ENCODE measurements at places on chromosomes 12 and 14.
A peak's percentile ranks its signal among the peaks of the same experiment; 100 is the strongest.

DNA sequence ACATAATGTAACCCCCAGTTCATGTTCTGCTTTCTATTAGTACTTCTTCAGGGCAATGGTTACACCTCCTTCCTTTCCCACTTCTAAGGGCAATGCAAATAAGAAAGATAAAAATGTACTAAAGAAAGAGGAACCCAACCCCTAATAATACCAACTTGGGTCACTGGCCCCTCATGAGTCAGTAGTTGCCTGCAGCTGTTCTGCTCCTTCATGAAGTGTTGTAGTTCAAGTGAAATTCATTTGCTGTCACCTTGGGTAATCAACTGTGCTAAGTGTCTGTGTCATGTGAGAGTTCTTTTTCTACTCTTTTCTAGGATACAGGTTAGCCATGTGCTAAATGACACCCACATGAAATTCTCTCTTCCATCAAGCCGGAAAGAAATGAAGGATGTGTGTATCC lies 91.8 kb downstream of the PLXNC1 start:
- no peak for DNase-seq

GRCh38 chr12:124169577-124170284 lies 125.2 kb upstream of the RFLNA start:
- DNase-seq: no peak

GRCh38 chr12:1936406-1937320 lies 18.2 kb upstream of the CACNA2D4 start:
- no peak for DNase-seq

DNA sequence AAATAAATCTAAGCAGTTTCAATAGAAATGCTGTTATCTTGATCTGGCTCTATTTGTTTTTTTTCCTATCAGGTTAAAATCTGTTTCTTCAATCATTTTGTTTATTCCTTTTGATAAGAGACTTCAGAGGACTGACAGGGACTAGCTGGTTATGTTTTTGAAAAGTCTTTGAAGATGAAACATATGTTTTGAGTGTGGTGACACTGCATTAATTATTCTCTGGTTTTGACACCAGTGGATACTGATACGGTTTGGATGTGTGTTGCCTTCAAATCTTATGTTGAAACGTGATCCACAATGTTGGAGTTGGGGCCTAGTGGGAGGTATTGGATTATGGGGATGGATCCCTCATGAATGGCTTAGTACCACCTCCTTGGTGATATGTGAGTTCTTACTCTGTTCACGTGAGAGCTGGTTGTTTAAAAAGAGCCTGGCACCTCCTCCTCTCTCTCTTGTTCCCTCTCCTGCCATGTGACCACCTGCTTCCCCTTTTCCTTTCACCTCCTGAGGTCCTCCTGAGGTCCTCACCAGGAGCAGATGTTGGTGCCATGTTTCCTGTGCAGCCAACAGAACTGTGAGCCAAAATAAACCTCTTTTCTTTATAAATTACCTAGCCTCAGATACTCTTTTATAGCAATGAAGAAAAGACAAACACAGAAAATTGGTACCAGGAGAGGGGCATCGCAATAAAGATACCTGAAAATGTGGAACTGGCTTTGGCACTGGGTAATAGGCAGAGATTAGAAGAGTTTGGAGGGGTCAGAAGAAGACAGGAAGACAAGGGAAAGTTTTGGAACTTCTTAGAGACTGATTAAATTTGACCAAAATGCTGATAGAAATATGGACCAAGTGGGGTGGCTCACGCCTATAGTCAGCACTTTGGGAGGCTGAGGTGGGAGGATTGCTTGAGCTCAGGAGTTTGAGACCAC lies 23.0 kb downstream of the RASSF3 start:
- no peak for DNase-seq

GRCh38 chr14:23694085-23694948 lies 58.2 kb downstream of the DHRS2 start:
- DNase-seq: no peak

- DNase-seq: no peak
Measured at GRCh38 chr12:57627501-57628279, 5.3 kb downstream of the B4GALNT1 start.

- no peak for DNase-seq
Measured at GRCh38 chr14:63468294-63468693, 74.9 kb downstream of the PPP2R5E start.

DNA sequence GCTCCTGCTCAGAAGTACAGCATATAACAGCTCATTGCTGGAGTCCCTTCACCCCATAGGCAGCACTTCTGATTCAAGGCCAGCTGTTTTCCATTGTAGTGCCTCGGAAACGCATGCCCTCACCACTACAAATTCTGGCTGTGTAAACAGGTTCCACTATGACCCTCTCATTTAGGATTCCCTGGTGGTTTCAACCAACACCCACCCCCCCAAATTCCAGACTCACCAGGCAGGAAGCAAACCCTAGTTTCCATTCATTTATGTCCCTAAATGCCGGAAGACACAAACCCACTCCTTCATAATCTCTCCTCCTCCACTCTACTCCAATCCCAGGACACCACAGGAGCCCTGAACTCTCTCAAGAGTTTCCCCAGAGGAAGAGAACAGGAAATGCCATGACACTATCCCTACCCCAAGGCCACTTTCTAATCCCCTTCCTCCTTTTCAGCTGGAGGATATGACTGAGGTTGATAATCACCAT lies 75.9 kb upstream of the TMPO start:
- DNase-seq: no peak

GRCh38 chr12:112314981-112315380 lies 67.2 kb downstream of the HECTD4 start:
- DNase-seq: no peak

DNA sequence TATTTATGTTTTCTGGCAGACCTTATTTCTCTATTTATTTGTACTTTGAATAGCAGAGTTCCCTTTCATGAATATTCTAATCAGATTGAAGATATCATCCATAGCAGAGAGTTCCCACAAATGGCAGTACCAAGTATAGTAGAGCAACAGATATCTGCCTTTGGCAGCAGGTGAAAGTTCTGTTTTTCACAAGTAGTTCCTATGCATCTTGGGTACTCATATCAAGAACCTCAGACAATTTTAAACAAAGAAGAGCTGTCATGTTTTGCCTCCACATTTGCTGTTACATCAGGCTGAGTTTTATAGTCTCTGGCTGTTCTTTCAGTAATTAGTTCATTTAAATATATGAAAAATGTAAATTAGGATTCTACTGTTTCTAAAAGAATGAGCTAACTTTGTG lies 252.0 kb downstream of the KCNC2 start:
- DNase-seq: no peak

GRCh38 chr12:115466076-115466475 lies 782.1 kb upstream of the TBX3 start:
- DNase-seq: no peak

DNA sequence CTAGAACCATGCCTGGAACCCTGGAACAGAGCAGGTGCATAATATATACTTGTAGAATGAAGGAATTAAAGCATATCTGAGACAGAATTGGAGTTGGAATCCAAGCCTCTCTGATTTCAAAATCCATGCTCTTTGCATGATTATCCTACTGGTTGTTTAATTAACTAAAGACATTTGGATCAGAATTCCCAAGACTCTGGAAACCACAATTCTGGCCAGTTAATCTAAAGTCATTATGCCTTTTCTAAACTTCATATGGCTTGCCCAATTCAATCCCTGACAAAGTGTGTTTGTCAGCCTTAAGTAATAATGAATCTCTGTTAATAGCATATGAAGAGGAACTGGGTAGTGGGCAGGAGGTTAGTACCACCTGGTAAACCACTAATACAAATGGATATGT lies 422.6 kb downstream of the ATP23 start:
- DNase-seq: no peak

- DNase-seq: no peak
Measured at GRCh38 chr14:37900561-37900960, 305.1 kb downstream of the TTC6 start.

DNA sequence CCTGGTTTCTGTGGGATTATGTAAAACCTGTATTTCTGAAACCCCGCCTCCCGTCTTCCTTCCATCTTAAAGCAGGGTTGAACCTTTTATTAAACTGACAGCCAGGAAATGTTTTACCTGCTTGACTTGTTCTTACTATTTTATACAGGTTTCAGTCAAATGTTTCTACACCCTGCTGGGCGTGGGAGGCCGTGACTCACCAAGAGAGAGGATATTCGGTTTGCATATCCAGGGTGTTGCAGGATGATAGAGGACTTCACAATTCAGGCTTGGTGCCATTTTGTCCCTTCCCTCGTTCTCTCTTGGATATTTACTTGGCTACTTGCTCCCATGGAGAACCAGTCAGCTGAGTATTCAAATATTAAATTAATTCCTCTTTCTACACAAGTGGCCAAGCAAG lies 69.7 kb downstream of the ARF6 start:
- DNase-seq: no peak

DNA sequence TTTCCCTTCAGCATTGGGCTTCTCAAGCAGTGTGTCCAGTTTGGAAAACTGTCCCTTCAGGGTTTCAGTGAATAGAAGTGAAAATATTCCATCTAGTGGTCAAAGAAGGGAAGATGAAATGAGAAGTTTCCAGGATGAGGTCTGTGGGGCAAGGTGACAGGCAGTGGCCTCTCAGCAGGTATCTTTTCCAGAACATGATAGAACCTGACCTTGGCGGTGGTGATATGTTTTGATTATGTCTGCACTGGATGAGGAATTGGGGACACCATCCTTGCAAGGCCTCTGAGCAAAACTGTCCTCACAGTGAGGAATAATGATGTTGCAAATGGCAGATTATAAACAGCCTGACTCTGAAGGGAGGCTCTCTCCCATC lies 4.7 kb downstream of the GPX2 start:
- no peak for DNase-seq

DNA sequence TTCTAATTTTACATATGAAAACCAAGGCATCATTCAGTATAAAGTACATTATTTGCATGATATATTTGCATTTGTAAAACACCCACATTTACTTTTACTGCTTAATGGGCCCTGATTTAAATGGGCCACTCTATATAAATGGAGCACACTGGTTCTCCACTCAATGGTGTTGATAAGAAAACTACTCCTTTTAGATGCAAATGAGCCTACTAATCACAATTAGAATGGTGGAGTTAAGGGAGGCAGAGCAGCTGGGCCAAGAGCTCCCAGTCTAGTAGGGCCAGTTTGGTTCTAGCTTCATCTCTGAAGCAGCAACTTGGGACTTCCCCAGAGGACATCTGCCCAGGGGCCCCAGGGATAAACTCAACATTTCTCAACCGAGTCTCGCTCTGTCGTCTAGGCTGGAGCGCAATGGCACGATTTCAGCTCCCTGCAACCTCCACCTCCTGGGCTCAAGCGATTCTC lies 120.7 kb downstream of the FOXN3 start:
- DNase-seq: no peak

GRCh38 chr12:42695490-42695995 lies 106.0 kb upstream of the PRICKLE1 start:
- no peak for DNase-seq

- DNase-seq: no peak
Measured at GRCh38 chr12:101044512-101045059, 165.5 kb downstream of the SLC5A8 start.

GRCh38 chr12:12239127-12239526 lies 27.7 kb downstream of the LRP6 start:
- no peak for DNase-seq

DNA sequence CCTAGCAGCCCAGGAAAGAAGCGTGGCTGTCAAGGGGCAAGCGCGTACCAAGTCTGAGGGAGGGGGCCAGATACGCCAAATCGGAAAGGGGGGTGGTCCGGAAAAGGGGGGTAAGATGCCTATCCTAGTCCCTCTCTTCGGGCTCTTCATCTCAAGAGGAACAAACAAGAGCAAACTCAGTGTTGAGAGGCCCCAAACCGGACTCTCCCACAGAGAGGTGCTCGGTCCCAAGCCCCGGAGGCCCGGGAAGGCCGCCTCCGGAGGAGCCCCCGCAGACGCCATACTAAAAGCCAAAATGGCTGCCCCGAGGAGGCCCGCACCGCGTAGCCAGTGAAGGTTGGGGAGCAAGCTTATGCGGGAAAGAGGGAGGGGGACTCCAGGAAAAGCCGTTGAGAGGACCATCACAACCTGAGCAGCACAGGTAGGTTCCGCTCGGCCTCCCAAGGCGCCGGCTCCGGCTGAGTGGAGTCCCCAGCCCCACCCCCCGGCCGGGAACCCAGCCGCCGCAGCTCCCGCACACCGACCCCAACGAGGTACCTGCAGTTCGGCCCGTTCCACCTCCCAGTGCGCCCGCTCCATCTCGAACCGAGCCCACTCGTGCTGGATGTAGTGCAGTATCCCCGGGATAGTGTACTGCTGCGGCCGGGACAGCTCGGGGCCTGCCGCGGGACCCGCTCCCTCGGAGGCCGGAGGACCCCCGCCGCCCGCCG lies at the start of gene AP4S1:
AP4S1 (plus strand) TSS at position 283 of the 710 bp plus-strand sequence. CDS start 40,548 bp downstream, outside the sequence.
- DNase-seq: peak; percentile 32

DNA sequence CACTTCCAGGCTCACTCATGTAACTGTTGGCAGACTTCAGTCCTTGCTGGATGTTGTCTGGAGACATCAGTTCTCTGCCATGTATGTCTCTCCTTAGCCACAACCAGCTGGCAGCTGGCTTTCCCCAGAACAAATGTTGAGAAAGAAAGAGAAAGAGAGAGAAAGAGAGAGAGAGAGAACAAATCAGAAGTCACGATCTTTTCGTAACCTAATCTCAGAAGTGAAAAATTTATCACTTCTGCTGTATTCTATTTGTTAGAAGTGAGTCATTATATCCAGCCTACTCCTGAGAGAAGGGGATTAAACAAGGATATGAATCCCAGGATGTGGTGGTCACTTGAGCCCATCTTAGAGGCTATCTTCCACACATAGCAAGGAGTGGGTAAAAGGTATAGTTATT lies 101.2 kb downstream of the BTG1 start:
- DNase-seq: no peak

- no peak for DNase-seq
Measured at GRCh38 chr12:101876322-101876860, 989 bp upstream of the DRAM1 start.

DNA sequence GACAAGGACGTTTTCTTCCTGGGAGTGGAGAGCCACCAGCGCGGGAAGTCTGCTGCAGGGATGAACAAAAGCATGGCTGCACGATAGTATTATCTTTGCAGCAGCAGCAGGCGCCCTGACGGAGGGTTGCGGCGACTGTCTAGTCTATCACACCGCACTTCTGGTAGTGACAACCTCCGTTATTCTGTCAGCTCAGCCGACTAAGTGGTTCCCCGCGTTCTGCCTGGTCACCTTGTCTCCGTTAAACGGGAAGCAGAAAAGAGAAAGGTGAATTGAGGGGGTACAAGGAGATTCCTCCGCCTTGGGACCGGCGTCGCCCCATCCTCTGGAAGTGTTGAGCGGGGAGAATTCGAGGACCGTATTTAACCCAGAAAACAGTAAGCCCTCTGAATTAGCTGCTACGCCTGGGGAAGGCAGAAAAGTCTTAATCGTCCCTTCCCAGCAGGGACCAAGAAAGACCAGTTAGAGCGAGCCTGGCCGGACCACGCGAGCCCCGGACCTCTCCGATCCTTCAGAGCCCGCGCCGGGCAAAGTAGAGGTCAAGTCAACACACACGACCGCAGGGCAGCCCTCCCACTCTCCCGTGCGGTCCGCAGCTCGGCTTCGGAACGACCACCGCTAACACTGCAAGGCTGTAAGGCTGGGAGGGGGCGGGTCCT lies 536 bp upstream of the DAAM1 start:
- peak; percentile 22 for DNase-seq

- DNase-seq: no peak
Measured at GRCh38 chr14:92687681-92688433, 60.6 kb downstream of the LGMN start.
